ENCODE measurements at places on chromosomes 2 and 18.

DNA sequence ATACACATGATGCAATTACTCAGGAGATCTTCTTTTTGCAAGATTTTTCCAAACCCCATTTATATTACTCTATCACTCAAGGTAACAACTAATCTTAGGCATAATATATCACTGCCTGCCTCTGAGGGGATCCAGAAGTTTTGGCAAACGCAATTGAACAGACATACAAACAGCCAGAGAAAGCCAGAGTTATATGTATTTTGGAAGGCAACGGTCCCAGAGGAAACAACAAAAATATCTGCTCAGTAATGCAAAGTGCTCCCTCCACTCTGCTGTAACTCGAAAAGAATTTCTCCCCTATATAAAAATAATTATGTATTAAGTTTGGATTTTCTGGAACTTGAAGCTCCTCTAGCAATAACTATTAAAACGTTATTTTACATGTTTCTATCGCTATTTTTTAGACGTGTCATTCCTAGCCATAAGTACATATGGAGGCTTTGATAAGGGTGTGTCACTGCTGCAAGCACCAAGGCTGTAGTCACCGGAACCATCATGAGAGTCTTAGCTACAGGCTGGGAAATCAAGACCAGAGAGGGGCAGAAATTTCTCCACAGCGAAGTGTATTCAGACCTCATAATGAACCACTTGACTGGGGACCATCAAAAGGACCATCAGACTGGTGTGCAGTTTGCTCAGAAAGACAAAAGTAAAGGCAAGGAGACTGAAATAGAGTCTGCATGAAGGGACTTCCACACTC lies 3.7 kb upstream of the GKN1 start:
- no peak for DNase-seq

GRCh38 chr2:240127191-240127750 lies 8.8 kb downstream of the COPS9 start:
- DNase-seq = no peak

DNA sequence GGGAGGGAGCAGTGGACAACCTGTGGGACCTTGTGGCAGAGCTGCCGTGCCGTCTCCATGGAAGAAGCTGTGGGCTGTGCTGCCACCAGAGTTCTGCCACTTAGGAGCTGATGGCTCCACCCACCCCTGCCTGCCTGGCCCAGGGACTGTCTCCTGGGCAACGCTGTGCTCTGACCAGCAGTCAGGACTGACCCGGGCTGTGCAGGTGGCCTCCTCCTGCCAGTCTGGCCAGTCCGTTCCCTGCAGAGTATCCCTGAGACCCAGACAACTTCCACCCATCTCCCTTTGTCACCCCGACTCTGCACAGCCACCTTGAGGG lies 12.8 kb downstream of the ASIC4 start:
- no peak for DNase-seq

DNA sequence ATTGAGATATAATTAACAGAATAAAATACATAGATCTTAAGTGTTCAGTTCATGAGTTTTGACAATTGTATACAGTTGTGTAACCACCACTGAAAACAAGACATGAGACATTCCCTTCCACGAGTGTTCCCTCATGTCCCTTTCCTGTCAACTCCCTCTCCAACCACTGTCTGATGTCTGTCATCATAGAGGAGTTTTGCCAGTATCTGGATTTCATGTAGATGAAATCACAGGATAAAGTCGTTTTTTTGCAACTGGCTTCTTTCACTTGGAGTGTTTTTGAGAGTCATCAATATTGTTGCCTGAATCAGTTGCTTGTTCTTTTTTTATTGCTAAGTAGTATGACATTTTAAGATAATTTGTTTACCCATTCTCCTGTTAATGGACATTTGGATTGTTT lies 52.7 kb downstream of the RBMS1 start:
- DNase-seq = no peak

DNA sequence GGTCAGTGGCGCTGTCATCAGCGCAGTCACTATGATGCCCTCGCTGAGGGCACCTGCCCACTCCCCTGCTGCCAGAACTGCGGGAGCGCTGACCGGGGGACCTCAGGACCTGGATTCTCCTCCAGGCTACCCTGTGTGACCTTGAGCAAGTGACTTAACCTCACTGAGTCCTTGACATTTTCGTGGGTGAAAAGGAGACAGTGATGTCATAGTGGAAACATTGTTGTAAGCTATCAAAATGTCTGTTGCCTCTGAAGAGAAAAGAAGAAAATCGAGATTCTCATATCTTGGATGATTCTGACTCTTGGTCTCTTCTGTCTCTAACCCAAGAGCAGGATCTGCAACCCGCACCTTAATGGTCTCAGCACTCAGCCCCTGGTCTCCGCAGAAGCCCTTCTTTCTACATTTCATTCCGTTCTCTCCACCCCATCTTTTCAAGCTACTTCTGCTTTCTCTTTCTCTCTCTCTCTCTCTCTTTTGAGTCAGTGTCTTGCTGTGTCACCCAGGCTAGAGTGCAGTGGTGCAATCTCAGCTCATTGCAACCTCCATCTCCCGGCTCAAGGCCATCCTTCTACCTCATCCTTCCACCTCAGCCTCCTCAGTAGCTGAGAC lies 978 bp upstream of the TUBA4A start:
- DNase-seq = no peak

DNA sequence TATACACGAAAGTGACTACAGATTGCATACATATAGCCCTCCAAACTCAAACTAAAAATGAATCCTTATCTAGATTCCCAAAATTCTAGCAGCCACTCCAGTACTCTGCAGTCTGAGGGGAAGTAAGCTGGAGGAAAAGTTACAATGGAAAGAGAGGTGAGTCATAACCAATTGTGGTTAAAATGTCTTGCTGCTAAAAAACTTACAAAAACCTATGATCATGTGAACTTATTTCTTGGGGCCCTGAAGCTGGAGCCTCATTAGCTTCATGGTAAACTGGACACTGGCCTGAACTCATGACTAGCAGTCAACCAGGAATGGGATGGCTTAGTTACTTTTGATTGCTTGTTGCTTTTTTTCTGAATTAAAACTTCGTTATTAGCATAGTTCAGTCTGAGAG lies 175.9 kb downstream of the SLC4A3 start:
- no peak for DNase-seq

DNA sequence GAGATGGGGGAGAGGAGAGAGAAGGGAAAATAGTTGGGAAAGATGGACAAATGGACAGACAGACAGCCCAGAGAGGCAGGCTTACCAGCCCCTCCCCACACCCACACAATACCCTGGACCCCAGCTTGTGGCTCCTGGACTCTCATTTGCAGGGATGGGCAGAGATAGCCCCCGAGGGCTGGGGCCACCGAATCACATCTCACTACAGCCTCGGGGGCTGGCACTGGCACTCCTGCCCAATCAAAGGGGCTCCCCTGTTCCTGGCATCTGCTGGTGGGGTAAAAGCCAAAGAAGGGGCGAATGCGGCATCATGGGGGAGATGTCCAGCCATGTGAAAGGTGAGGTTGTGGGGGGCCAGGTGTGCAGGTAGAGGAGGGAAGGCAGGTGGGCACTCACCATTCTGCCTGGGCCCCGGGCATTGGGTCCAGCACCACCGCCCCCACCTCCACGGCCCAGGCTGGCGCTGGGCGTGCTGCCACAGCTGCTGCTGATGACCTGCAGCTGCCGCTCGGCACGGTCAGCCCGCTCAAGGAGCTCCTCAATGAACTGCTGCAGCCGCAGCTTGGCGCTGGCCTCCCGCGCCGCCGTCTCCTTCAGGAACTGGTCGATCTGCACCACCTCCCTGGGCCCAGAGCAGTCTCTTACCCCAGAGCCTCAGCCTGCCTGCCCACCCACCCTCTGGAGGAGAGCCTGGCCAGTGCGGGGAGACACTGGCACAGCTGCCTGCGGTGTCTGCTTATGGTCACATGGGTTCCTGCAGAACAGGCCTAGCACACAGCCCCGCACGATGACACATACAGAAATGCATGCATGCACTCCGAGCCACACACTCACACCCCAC lies 18.0 kb downstream of the FBXO41 start:
- DNase-seq = no peak

DNA sequence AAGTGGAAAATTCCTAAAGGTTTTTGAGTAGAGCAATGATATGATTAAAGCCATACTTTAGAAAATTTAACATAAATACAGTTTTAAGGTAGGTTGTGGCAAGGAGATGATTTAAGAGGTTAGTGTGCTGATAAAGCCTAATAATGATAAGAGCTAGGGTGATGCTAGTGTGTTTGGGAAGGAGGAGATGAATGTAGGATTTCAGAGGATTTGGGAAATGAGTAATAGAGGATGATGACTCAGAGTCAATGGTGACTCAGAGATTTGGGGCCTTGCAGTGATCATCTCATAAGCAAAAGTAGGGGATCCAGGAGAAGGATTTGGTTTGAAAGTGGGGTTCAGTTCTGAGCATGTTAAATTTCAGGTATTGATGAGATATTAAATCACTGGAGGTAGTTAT lies 23.3 kb downstream of the STAMBP start:
- no peak for DNase-seq

DNA sequence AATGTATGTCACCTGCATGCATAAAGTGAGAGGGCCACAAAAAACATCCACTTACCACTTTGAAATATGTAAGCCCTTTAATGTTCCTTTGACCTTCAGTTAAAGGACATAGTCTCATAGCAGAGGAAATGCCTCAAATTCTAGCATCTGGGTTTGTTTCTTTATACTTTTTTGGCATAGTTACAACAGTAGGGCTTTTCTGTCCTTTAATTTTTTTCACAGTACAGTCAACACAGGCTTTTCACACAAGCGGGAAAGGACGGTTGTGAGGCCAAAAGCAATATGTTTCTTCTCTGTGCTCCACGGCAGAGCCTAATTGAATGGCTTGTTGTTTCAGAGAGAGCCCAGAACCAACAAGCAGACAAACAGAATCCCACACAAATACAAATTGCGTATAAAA lies 57.6 kb downstream of the CRIM1 start:
- DNase-seq = no peak

DNA sequence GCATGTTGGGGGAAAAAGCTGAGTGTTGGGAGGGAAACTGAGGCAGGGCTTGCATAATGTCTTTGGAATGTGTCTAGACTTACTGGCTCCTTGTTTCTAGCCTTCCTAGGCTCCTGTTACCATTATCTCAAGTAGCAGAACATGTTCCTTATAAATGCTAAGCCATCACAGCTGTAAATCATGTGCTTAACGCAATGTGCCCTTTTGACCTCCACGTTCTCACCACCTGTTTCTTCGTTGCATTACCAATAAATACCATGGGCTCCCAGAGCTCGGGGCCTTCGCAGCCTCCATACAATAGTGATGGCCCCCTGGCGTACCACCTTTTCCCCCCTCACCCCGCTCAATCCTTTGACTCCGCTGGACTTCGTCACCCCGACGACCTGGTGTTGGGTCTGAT lies 54.0 kb upstream of the CWC22 start:
- no peak for DNase-seq

- DNase-seq = no peak
Measured at GRCh38 chr2:112065966-112066365, 10.9 kb downstream of the TMEM87B start.

DNA sequence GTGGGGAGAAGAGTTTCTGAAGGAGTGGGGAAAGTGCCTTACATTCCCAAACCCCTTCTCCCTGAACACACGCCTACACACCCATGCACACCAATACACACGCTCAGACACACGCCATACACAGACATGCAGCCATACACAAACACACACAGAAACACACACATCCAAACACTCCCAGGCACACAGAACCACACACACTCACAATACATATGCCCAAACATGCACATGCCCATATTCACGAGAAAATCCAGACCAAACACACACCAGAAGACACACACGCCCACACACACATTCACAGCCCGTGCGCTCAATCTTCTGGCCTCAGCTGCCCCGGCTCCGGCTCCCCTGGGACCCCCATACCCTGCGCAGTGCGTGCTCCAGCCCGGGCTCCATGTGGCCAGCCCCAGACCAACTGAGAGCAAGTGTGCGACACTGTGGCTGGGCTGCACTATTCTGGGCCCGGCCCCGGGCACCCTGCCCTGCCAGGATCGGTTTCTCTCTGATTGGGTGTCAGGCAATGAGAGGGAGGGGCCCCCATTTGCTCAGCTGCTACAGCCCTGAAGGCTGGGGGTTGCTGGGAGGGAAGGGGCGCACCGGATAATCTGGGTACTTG lies at the start of gene PRKAG3:
TSS of gene PRKAG3 (minus strand) at position 426 of the 613 bp plus-strand sequence.
- DNase-seq = no peak

GRCh38 chr2:40118622-40119021 lies 333.3 kb downstream of the SLC8A1 start:
- DNase-seq = no peak

- DNase-seq = no peak
Measured at GRCh38 chr18:28606686-28607085, 429.8 kb upstream of the CDH2 start.

- DNase-seq = no peak
Measured at GRCh38 chr2:77397763-77398162, 124.4 kb downstream of the LRRTM4 start.

- no peak for DNase-seq
Measured at GRCh38 chr2:163665817-163666216, 70.0 kb downstream of the FIGN start.

GRCh38 chr2:241788572-241788971 lies 11.9 kb downstream of the GAL3ST2 start:
- DNase-seq = no peak

- no peak for DNase-seq
Measured at GRCh38 chr18:76456823-76457222, 38.2 kb downstream of the ZNF516 start.

DNA sequence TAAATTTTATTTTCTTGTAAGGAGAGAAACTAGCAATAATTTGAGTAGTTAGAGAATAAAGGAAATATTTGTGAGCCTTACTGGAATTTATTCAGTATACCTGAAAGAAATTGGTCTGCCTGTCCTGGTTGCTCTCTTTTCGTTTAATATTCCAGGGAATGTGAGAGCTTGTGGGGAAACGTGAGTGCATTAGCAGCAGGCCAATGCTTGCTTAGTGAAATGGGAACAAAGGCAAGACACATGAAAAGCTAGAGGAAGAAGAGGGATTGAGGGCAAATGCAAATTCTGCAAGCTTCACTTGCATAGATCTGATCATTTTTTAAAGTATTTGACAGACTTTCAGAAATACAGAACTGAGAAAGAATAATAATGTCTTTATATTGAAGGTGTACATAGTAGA lies 111.0 kb downstream of the ERBB4 start:
- DNase-seq = no peak

GRCh38 chr2:164928101-164928673 lies 27.1 kb downstream of the SLC38A11 start:
- DNase-seq = no peak

DNA sequence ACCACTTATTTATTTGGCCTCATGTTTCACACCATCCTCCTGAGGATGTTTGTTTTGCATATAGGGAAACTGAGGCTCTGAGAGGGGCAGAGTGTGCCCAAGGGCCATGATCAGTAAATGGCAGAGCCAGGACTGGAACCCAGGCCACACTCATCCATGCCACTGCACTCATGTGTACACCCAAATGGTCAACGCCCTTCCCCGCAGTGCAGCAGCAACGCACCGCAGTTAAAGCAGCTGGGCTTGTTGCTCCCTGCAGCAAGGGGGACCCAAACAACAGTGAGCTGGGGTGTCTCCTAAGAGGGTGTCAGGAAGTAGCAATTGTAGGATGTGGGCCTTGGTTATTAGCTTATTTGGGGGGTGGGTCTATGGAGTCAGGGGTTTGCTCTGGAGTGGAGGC lies 36.6 kb downstream of the ZAP70 start:
- no peak for DNase-seq

All from progenitor cell of endocrine pancreas (in vitro differentiated cells).